ENCODE measurements at places on chromosomes 2 and 18. TPM values are rescaled to one million over a fixed set of nuclear protein-coding genes. Genes with fewer than 3 reads are reported as not detected.

C18orf54 gene
- 1.8 TPM for total RNA-seq

HOXD12 gene
- not detected for total RNA-seq

C1QL2 gene
- total RNA-seq: not detected

ARID5A gene
- total RNA-seq: 90.9 TPM

RPRM gene
- not detected for total RNA-seq

ZNF142 gene
- total RNA-seq: 57.0 TPM

DAW1 gene
- not detected for total RNA-seq

CHRNA1 gene
- not detected for total RNA-seq

EML6 gene
- 1.7 TPM for total RNA-seq

DNA sequence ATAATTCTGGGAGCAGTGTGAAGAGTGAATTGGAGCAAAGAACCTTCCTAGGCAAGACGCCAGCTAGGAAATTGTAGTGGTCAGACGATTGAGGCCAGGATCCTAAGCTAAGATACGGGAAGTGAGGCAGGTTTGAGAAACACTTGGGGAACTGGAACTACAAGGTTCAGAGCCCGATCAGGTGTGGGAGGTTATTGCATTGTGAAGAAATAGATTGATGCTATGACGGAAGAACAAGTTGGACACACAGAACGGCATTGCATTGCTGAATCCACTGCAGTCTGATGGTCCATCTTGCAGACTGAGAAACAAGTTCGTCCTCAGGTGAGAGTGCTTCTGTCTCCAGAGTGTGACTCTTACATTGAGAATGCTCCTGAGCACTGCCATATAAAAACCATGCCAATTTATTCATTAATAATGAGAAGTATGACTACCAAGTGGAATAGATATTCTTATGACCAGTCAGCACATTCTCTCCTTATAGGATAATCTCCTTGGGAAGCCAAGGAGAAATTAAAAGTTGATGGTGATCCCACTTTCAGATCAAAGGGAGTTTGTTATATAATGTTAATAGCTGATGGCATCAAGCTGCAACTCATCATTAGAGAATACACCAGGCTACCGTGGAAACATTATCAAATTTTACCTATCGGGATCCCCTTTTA, 30.9 kb downstream of the ANTXR1 start:
- DNase-seq: no peak

GRCh38 chr18:70319187-70319586, 30.3 kb downstream of the SOCS6 start:
- DNase-seq: no peak

DNA sequence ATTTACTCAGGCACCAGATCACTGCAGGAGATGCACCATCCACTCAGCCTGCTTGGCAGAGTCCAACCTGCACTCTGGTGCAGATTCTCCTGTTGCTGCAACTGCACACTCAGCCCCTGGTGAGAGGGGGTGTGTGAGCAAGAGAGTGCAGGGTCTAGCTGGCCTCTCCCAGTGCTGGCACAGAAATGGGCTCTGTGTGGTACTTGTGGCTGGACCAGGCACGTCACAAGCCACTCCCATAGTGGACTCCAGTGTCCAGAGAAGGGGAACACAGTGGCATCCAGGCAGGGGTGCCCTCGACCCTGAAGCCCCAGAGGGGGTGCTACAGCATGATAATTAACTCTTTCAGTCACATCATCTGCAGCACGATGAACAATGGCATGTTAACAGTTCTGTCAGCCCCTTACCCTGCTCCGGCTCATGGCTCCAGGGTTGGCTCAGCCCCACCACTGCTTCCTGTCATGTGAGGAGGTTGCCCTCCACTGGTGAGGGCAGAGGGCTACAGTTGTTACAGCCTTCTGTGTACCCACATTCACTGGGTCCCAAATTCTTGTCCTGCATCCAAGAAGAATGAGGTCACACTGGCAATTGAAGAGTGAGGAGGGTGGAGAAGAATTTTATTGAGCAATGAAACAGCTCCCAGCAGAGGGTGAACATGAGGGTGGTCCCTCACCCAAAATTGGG, 135.7 kb downstream of the EVA1A start:
- no peak for DNase-seq

DNA sequence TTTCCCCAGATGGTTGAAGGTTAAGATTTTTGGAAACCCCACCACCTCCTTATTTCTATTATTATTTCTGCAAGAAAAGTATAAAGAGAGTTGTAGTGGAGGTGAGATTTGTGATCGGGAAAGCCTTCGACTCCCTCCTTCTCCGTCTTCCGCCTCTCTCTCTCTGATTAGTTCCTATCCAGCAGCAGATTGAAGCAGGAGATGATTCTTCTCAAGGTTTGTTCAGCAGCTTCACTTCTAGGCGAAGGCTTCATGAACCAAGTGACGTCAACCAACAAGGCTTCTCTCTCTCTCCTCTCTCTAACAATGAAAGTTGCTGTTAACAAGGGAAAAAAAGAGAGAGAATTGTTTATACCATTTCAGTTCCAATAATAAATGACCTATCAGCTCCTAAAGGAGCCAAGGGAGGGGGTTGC, at the start of gene BAZ2B:
BAZ2B (minus strand) TSS at position 263 of the 416 bp plus-strand sequence. CDS start 137,829 bp downstream, outside the sequence.
- no peak for DNase-seq

GRCh38 chr2:238098901-238099713, 1.0 kb upstream of the ESPNL start:
- no peak for DNase-seq

DNA sequence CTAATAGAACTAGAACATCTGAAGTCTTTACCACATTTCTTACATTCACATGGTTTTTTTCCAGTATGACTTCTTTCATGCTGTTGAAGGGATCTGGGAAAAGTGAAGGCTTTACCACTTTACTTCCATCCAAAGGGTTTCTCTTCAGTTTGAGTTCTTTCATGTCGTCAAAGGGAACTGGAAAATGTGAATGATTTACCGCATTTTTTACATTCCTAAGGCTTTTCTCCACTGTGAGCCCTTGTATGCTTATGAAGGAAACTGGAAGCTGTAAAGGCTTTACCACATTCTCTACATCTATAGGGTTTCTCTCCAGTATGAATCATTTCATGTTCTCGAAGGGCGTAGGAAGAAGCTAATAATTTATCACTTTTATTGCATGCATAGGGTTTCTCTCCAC, 46.7 kb downstream of the NBEAL1 start:
- no peak for DNase-seq

DNA sequence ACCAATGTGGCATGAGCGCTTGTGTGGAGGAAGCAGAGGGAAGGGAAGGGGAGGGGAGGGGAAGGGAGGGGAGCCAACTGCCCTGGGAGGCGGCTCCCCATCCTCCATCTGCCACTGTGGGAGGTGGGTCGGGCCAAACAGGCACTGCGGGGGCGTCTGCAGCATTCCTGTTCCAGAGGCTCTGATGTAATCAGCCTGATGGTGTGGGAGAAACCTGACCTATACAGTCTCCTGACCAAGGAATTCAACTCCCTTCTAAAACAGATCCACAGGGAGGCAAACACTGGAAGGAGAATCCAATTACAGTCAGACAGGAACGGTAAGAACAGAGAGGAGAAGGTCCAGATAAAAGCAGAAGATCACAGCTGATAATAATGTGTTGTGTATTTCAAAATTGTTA, 88.8 kb downstream of the CD8B2 start:
- no peak for DNase-seq

DNA sequence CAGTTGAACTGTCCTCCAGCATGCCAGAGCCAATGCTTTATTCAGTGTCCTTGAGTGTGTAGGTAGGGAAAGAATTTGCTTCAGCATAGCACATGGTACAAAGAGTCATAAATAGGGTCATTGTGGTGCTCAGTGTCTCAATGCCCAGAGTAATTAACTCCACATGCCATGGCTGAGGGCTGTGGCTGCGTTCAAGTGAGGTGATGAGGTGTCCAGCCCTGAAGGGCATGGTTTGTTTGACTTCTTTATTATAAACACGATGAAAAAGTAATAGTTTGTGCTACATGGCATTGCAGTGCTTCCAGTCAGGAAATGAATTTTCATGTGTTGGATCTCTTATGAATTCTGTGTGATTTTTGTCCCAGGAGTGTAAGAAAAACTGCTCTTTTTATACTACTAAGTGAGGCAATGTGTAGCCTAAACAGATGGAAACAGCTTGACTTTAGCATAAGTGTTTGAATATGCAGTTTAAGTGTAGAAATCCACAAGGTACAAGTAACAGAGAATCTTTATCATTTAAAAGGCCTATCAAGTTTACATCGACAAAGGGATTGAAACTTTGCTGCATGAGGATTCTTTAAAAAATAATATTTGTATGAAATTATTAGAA, 507.9 kb upstream of the CDH2 start:
- DNase-seq: no peak

- DNase-seq: no peak
Measured at GRCh38 chr2:231621051-231621879, 28.6 kb downstream of the TEX44 start.

- DNase-seq: no peak
Measured at GRCh38 chr2:231683292-231684235, 24.8 kb upstream of the PTMA start.

GRCh38 chr2:211463397-211463796, 907.0 kb downstream of the CPS1 start:
- DNase-seq: no peak

DNA sequence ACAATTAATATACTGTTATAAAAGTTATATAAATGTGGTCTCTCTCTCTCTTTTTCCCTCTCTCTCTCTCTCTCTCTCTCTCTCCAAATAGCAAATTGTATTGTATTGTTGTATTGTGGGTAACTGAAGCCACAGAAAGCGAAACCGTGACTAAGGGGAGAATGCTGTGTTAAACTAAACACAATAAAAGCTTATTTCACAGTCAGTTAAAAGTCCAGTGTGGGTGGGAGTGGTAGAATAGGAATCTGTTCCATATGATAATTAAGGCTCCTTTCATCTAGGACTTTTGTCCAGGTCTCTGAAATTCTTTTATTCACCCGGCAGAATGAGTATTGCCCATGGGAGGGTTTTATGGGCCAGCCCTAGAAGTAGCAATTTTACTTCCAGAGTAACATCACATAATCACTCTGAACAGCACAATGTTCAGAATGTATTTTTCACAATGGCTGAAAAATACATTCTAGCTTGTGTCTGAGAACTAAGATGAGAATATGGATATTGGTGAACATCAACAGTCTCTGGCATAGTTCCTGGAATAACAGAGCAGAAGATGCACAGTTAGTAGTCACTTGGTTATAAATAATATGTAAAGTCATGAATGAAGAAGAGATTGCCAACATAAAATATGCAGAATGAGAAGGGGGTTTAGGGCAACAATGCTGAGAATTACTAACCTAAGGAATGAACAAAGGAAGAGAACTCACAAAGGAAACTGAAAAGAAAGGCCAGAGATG, 399.1 kb downstream of the PLCL1 start:
- DNase-seq: no peak

DNA sequence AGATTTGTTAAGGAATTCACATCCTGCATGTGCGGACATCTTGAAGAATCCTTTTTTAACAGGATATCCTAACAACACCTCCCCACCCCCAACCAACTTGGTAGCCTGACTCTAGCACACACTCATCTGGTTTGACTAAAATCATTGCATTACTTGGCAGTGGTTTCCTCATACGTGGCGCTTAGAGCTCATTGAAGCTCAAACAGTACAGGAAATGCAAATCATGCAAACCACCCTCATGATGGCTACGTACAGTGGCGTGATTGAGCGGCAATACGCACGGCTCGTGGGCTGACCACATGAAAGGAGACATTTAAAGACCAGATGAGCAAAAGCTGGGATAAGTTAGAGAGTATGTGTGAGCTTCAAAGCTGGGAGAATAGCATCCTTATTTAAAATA, 336.2 kb downstream of the ZEB2 start:
- peak; percentile 92 for DNase-seq

- no peak for DNase-seq
Measured at GRCh38 chr2:191108331-191108730, 42.5 kb downstream of the STAT4 start.
